Putamen (tissue), 1 donor: ENCODE measurements at places on chromosomes 6 and 20.
A peak's percentile ranks its signal among the peaks of the same experiment; 100 is the strongest.

DNA sequence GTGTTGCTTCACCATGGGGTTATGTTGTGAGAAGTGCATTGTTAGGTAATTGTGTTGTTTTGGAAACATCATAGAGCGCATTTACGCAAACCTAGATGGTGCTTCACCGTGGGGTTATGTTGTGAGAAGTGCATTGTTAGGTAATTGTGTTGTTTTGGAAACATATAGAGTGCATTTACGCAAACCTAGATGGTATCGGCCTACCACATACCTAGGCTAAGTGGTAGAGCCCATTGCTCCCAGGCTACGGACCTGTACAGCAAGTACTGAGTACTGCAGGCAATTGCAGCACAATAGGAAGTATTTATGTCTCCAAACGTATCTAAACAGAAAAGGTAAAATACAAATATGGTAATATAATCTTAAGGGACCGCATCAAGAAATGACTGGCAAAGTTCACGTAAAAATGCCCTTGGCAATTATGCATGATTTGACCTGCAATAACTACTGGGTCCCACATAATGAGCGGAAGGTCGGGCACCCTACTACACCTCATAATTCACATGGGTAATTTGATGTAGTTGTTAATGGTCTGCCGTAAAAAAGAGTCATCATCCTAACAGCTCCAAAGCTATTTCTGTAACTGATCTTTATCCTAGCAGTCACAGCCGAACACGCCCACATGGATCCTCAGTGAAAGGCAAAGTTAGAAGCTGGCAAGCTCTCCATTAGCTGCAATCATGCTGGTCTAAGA is 76.0 kb downstream of the RSPH3 start:
- DNase-seq, result peak; percentile 45

DNA sequence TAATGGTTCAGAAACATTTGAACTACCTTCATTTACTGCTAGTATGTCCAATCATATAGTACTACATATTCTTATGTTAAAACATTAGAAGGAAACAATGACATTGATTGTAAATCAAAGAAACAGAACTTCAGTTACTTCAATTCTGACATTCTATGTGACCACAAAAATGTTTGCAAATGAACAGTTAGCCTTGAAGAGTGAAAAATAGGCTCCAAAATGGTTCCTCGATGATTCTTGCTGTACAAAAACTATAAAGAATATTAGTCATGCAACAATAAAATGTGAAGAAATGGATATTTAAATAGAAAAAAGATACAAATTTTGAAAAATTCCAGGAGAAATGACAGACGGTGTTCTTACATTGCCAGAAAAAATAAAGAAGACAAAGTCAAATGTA is 686.9 kb downstream of the BCKDHB start:
- DNase-seq, result no peak

DNA sequence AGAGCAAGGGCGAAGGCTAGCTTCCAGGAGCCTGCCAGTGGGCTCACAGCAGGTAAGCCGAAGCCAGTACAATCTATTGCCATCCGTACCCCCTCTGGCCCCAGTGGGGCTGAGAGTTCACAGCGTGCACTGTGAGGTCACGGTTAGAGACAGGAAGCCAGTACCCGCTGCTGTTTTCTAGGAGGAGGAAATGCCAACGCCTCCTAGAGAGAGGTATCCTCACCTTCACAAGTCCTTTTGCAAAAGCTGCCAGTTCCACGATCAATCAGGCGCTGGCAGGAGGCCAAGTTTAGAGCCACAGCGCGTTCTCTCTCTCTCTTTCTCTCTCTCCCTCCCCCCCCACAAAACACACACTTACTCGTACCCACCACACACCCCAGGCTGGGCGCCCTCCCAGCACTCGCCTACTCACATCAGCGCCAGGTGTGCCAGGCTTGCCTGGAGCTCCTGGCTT is 22.5 kb downstream of the COL9A1 start:
- DNase-seq, result no peak

DNA sequence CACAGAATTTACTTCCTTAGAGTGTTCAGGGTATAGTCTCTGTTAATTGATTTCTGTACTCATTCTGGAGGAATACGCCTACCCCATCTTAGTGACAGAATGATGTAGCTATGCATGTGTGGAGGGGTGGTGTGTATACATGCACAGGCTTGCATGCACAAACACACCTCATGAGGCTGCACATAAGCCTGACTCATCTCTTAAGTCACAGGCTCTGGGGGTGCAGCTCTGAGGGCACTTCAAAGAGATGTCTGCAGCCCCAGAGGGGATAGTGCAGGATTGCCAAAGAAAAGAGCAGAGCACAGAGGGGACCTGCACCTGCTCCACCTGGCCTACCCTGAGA is 24.6 kb downstream of the TBX18 start:
- no peak for DNase-seq

GRCh38 chr6:28281288-28282064 is at the start of gene PGBD1:
TSS of gene PGBD1 (plus strand) at chr6:28281572. CDS start at chr6:28283814, 2,242 bp downstream.
- DNase-seq, result peak; percentile 54

DNA sequence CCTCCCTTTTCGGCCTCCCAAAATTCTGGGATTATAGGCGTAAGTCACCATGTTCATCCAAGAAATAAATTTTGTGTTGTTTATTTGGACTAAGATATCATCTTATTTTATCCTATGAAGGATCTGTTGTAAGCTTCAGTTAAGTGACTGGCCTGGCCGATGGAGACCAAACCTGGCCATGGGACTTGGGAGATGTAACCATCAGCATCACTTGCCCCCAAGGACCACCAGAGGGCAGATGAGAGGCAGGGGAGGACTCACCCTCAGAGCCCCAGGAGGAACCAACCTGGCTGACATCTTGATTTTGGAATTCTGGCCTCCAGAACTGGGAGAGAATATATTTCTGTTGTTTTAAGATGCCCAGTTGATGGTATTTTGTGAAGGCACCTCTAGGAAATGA is 266.7 kb downstream of the CDH26 start:
- DNase-seq, result no peak

GRCh38 chr6:14595751-14596150 is 478.2 kb downstream of the CD83 start:
- DNase-seq, result no peak

DNA sequence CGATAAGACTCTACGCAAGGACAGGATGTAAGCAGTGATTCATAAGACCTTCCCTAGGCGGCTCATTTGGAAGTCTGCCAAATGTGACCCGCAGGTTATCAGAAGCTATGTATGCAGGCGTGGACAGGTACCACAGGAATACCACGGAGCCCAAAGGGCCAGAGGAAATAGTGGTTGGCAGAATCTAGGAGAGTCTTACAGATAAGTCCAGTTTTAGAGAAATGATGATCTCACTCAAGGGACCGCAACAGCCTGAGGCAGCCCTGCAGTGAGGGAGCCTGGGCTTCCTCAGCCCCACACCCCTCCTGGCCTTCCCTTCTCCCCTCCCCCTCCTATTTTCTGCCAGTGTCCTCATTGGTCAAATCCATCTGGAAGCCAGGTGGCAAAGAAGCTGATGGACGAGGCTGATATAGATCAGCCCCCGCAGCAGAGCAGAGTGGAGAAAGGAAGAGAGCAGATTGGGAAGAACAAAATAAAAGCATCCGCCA is 110.6 kb downstream of the FNDC1 start:
- no peak for DNase-seq

GRCh38 chr6:134768931-134769330 is 181.0 kb downstream of the ALDH8A1 start:
- DNase-seq, result no peak

DNA sequence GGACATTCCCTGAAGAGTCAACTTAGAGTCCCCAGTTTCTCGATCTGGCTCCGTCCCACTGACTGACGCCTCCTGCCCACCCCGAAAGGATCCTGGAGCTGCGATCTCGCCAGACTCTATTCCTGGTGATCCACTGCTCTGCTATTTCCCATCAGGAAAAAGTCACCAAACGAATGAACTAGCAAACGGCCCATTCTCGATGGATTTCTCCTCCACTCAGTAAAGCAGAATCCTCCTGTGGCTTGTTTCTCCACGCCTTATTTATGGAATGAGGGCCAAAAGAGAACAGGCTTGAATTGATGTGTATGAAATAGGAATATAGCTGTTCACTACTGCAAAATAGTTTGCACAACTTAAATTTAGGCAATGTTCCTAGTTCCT is 5.4 kb downstream of the NKX2-4 start:
- DNase-seq, result no peak

DNA sequence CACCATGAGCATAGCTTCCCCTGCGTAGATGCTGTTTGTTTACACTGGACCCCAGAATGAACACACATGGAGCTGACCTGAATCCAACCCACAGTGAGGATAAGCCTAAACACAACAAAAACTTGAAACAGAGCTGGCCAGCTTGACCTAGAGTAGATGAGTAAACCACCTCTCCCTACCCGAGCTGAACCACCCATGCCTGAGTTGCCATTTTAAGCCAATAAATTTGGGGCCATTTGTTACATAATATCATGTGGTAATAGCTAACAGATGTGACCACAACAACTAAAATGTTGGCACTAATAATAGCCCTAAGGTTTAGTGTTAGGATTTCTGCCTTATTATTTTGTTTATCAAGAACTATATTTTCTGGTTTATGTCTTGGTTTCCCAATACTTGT is 103.2 kb upstream of the GRIK2 start:
- no peak for DNase-seq

DNA sequence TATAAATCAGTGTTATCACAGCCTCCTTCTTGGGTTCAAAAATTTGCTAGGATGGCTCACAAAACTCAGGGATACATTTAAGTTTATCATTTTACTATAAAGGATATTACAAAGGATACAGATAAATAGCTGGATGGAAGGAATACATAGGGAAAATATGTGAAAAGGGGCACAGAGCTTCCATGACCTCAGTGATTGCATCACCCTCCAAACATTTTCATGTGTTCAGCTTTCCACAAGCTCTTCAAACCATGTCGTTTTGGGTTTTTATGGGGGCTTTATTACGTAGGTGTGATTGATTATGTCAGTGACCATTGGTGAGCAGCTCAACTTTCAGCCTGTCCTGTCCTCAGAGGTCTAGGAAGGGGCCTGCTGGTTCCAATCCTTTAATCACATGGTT is 68.0 kb downstream of the CYB5R4 start:
- DNase-seq, result no peak

DNA sequence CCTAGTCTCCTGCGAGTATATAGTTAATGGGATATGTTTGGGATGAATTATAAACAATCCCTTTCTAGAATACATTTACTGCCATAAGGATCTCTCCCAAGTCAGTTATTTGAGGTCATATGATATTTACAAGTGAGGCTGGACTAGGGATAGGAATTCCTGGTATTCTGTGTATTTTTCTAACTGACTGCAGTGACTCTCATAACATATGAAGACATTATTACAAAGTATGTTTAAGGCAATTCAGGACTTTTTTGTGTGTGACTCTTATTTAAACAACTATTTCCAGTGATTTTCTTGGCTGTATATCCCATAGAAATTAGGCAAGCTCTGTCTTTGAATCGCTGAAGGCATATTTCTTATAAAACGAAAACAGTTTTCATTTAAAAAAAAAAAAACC is 18.4 kb upstream of the TNFAIP3 start:
- no peak for DNase-seq
